ENCODE measurements at places on chromosomes 11 and 22.

GRCh38 chr22:19912271-19912999, 29.1 kb upstream of the COMT start:
- no peak for DNase-seq

DNA sequence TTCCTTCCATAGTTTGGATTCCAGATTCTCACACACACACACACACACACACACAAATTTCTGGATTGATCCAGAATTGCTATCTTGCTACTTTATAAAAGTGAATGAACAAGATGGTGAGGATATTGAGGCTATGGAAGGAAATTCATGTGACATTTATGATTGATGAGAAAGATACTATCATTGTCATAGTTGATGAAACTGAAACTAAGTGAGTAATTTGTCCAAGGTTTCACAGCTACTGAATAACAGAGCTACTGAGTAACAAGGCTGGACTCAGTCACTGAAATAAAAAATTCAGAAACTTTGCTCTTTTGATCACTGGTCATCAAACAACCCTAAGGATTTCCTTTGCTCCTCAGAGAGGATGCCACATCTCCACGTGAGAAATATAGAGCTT, 16.2 kb downstream of the OR5D16 start:
- DNase-seq: no peak

GRCh38 chr11:126595560-126595959, 240.1 kb downstream of the ST3GAL4 start:
- DNase-seq: no peak

GRCh38 chr11:8219257-8220021, 44.2 kb downstream of the LMO1 start:
- DNase-seq: peak; percentile 34

DNA sequence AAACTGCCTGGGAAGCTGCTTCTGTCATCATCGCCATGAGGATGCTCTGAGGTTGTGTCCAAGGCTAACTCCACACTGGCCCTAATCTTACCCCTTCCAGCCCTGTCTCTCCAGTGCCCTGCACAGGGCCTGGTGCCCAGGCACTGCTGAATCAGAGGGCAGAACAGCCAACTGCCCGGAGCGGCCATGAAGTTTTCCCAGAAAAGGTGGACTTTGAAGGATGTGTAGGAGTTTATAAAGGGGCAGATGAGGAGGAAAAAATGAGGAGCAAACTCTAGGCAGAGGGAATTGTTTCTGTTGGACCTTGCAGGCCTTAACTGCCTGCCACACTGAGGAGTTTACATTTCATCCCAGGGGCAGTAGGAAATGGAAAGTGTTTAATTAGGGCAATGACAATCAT, 39.4 kb upstream of the TCF20 start:
- DNase-seq: no peak

DNA sequence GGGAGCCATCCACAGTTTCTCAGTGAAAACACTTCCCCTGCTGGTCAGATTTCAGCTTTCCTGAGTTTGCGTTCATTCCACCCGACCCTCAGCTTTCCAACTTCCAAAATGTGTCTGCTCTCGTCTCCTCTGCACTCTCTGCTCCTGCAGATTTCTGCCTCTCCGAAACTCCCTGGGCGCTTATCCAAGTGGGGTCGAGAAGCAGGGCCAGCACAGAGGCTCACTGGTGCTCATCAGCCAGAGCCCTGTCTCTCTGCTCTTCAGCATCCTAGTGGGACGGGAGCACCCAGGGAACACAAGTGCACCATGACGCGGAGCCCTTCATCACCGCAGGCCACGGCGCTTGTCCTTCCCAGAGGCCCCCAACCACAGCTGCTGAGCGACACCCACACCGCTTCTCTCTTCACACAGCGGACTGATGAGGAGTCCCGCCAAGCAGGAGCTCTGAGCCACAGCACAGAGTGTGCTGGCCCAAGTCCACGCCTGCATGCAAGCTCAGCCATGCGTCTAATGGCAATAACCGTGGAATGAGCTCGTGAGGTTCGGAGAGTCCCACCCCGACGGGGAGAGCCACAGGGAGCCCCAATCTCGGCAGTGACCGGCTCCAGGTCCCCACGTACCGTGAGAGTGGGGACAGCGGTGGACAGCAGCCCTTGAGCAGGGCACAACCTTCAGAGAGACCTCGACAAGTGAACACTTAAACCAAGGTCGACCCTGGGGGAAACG, 27.9 kb upstream of the MOB2 start:
- peak; percentile 32 for DNase-seq

DNA sequence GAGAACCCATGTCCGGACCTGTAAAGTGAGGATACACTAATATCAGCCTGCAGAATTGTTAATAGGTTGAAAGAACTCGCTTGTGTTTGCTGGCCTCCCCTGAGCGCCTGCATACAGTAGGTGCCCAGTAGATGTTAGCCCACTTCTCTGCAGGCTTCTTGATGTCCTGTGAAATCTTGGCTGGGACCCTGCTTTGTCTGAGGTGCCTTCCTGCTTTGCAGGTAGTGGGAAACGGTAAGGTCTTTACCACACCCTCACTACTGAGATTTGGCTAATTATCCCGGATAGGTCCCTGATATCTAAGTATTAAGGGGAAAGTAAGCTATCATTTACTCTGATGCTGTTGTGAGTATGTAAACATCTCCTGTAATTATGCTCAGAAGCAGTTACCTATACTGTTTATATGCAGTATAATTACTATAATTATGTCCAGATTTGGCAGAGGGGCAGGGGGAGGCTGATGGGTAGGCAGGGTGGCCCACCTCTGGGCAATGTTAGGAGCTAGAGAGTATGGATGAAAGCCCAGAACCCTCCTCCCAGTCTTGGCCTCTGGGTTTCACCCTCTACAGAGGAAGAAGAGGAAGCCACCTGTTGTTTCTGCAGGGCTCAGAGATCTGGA, 1.2 kb upstream of the ARRB1 start:
- DNase-seq: no peak

DNA sequence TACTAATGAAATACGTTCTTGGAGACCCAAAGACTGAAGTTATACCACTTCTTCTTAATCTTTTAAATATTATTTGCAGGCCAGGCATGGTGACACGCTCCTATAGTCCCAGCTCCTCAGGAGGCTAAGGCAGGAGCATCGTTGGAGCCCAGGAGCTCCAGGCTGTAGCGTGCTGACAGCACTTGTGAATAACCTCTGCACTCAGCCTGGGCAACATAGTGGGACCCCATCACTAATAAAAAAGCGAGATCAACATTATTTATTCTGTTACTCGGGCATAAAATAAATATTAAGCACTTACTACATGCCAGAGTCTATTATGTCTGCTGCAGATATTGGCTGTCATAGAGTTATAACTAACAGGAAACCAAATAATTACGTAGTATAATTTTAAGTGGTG, 720 bp upstream of the MED17 start:
- no peak for DNase-seq

GRCh38 chr22:38540701-38541100, 29.3 kb downstream of the DMC1 start:
- no peak for DNase-seq

GRCh38 chr22:23984430-23984829, 4.5 kb downstream of the GSTT2 start:
- DNase-seq: peak; percentile 22

Data from astrocyte of the cerebellum (primary cell).